Sciatic nerve (tissue), 2 donors: ENCODE measurements at places on chromosomes 4 and X. TPM values are rescaled to one million over a fixed set of nuclear protein-coding genes. Genes with fewer than 3 reads are reported as not detected.

Gene CSAG2
- total RNA-seq, result not detected

Gene APLN
- total RNA-seq, result 1.3 TPM

Gene TCEAL7
- total RNA-seq, result 15.1 TPM

Gene HSFX4
- total RNA-seq, result not detected

DNA sequence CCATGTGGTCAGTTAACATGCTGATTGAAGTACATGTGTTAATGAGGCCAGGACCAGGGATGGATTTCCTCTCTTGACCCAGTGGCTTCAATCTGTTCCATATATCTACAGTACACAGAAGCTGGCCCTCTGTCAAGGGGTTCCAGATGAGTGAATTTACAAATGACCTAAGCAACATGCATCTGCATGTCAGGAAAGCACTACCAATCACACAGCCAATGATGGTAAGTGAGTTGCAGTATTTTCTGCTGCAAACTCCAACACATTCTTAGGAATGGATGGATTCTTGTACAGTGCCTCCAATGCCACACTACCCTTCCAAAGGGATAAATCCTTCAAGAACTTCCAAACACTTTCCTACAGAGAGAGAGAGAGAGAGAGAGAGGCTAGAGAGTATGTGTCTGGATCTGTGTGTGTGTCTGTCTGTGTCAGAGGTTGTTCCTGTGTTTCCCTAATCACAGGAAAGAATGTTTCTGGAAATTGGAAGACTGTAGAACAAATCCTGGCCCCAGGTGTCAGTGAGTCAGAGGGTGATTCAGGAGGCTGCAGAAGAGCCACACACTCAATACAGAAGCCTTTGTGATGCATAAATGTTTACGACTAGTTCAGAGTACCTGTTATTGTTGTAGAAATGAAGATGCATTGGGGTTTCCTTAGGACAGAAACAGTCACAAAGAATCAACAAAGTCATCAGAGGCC lies 107.5 kb downstream of the GUCY2F start:
- DNase-seq, result no peak

DNA sequence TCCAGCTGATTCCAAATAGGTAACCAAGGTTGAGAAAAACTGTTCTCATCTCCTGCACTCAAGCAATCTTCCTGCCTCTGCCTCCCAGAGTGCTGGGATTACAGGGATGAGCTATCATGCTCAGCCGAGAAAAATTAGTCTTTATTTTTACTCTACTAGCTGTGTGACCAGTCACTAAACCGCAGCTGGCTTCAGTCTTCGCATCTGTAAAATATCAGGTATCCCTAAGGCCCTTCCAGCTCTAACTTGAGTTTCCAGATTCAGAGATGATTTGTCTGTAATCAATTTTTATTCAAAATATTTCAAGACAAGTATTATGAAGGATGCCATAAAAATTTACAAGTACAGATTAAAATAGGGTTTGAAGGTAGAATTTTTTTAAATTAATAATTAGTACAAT lies 3.5 kb downstream of the ADH6 start:
- no peak for DNase-seq

GRCh38 chrX:53631156-53631555 lies 55.4 kb downstream of the HUWE1 start:
- DNase-seq, result no peak

- DNase-seq, result no peak
These were observed 285.6 kb downstream of the GPAT3 start for GRCh38 chr4:83821493-83821892.

DNA sequence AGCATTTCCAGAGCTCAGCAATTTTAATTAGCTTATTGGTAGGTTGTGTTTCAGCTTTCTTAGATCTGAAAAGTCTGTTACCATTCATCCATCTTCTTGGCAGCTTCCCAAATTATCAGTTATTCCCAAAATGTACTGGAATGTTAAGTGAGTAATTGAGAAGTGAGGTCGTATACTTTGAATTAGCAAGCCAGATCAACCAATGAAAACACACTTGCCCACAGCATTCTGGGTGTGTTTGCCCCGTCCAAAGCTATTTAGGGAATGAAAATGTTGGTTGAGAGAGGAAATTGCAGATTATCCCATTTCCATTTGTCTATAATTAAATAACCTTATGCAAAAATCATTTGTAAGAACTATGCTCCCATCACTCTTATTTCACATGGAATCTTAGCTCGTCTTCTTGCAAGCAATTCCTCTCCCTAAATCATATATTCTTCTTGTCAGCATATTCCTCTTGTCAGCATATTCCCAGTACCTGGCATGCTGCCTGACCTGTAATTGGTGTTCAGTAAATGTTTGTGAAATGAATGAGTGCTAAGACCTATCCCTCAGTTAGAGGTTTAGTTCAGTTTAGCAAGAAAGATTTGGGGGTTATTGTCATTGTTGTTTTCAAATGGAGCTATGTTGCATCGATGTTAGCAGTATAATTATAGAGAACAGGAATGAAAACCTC lies 23.3 kb upstream of the ANTXR2 start:
- DNase-seq, result no peak

DNA sequence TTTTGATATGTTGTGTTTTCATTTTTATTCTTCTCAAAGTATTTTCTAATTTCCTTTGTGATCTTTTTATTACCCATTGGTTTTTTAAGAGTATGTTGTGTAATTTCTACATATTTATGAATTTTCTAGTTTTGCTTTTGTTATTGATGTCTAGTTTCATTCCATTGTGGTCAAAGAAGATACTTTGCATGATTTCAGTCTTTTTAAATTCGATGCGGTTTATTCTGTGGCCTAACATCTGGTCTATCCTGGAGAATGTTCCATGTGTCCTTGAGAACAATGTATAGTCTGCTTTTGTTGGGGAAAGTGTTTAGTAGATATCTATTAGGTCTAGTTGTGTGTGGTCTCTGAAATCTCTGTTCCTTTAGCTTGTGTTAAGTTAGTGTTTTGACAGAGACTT lies 46.2 kb downstream of the PPEF1 start:
- DNase-seq, result no peak

GRCh38 chr4:825971-826330 lies at the start of gene CPLX1:
CPLX1 (minus strand) TSS chr4:826129; CDS start chr4:824522, 1,607 bp downstream.
- no peak for DNase-seq

DNA sequence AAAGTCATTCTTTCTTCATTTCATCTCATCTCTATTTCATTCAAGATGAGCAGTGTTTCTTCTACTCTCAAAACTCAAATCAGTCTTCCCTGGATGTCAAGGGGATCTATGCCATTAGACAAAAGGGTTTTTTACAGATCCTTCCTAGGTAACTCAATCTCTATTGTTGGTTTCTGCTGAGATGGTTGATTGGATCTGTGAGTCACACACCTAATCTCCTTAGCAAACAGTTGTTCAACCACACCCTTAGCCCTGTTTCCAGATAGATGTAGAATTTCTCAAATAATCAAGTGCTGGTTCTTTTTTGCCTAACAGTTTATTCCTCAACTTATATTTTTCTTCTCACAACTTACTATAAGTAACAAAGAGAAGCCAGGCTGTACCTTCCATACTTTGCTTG lies 200.5 kb downstream of the KDR start:
- DNase-seq, result no peak

DNA sequence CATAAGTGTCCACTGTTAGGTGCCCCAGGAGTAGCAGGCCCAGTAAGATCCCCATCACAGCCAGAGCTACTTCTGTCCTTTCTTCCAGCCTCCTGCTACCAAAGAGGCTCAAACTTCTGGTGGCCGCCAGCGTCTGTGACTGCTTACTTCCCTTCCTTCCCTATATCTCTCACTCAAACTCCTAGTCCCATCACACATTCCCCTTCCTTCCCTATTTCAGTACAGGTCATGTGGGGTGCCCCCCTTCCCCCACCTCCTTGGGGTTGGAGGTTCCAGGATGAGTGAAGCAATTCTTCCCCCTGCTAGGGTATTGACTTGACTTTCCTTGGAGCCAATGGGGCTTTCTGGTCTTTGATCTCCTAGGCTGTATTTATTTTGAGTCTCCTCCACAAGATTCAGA lies at the start of gene VSIG4:
TSS of gene VSIG4 (minus strand) at position 137 of the 400 bp plus-strand sequence. CDS start at position 55, 82 bp downstream.
- no peak for DNase-seq

DNA sequence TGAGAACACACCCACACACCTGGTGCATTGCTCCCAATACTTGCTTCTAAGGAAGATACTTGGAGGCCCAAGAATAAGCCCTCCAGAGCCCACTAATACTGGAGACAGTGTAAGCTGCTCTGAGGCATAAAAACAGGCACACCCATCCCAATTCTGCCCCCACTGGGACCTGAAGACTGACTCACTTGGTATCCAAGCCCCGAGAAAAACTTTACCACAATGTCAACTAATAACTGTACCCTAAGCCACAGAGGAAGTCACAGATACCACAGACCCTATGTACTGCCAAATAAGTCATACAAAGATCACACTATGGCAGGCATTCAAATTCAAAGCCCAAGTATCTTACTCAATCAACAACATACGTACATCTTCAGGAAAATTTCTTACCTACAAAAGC lies 398.2 kb upstream of the SPANXN1 start:
- DNase-seq, result no peak

GRCh38 chr4:108433832-108434231 lies 186.5 kb upstream of the RPL34 start:
- no peak for DNase-seq

- DNase-seq, result peak; percentile 87
These were observed 9.4 kb downstream of the TMEM187 start for GRCh38 chrX:153981771-153982533.
